ENCODE measurements at places on chromosomes 11 and 22.

GRCh38 chr11:112024178-112024772, 933 bp upstream of the DLAT start:
- no peak for DNase-seq

DNA sequence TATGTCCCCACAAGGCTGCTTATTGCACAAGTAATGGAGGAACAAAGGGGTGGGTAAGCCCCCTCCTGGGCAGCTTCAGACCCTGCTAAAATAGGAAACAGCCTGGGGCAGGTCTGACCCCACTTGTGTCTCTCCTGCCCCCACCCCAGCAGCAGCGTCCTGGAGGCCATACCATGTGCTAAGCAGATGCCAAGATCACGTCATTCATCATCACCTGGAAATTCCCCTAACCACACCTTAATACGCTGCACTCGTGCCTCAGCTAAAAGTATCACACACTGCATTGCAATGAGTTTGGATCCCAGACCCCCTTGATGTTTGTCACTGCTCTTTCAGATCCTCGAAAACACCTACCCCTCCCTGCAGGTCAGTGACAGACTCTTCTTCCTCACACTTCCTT, 27.8 kb upstream of the GGTLC2 start:
- DNase-seq: no peak

DNA sequence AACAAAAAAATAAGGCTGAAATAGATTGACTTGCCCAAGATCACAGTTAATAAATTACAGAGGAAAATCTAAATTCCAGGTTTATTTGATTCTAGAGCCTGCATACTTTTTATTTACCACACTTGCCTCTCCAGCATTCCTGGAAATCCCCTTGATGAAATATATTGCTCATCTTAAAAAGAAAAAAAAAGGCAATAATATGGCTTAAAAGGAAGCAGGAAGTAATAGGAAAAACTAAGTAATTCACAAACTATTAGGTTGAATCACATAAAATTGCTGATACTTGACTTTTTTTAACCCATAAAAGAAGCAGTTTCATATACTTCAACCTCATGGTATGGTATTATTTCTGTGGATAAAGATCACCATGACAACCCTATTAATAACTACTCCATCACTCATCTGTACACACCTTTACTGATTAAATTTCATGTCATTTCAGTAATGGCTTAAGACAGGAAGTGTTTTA, 52.9 kb downstream of the COPB1 start:
- DNase-seq: no peak

DNA sequence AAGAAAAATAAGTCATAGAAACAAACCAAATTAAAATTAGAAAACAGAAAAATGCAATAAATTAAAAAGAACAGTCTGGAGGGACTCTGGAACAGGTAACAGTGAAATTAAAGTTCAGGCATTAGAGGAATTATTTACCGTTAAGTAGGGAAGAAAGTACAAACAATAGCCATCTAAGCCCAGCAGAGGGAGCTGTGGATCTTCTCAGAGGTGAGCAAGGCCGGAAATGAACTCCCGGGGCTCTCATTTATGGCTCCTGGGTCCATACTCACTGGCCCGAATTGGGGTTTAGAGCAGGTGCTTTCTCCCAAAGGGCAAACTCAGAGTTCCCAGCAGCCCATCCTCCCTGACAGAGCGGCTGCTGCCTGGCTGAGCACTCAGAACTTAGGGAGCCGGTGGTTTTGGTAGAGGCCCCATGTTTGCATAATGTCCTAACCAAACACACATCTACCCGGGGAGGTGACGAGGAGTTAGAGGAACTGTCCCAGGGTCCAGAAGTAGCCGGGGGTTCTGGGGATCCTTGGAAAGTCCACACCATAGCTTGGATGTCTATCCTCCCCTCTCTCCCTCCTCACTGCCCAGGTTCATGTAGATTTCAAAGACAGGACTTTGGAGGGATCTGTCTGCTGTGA, 87.8 kb upstream of the VPREB1 start:
- peak; percentile 41 for DNase-seq

GRCh38 chr11:60512651-60513225, 2.5 kb upstream of the MS4A13 start:
- no peak for DNase-seq

DNA sequence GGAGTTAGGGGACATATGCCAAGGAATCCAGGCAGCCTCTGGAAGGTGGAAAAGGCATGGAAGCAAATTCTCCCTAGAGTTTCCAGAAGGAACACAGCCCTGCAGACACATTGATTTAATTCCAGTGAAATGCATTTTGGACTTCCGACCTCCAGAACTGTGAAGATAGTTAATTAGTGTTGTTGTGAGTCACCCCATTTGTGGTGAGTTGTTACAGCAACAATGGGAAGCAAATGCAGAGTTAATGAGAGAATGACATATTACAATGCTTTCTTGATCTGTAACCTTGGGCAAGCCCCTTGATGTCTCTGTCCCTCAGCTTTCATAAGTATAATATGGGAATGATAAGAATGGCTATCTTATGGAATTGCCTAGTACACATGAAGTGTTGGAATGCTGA, 178.7 kb downstream of the KIRREL3 start:
- no peak for DNase-seq

DNA sequence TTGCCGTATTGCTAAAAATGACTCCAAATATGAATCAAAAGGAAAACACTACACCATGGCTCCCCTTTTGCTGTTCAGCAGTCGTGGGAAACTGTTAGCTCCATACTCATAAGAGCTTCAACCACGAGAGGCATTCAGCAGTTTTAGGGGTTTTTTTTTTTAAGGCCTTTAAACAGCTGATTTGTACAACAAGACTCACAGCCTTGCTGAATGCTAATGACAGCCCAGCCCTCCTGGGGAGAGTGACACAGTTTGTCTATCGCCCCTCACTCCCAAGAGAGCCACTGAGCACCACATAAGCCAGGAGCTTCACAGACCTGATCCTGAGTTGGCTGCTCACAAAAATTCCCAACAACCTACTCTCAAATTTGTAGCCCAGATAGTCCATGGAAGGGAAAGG, 32.4 kb downstream of the GALNT18 start:
- no peak for DNase-seq

DNA sequence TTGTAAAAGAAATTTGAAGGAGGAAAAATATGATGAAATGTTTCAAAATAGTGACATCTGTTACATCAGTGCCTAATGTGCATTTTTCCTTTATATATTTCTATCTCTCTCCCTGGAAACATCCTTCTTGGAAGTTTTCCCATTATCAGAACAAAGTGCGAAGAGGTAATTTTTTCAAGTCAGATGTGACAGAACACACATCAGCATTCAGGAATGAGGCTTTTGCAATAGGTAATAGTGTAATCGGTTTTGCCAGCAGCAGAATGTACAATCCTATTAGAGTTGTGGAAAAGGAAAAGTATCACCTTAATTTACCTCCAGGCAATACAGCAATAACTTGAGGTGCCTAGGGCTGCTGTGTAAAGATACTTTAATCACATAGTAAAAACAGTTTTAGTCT, 275.8 kb downstream of the FAT3 start:
- DNase-seq: no peak

DNA sequence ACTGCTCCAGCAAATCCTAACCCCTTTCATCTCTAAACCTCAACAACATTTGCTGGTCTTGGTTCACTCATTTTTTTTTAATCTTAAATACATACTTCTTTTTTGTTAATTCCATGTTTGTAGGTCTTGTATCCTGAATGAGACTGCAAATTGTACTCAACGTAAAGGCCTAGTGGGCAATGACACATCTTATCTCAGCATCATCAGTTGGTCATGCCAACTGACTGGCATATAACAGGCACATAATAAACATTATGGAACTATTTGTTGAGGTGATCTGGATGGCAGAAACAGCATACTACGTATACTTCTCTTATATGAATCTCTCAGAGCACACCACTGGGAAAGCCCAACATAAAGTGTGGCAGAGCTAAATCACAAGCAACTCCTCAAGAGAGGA, 116.7 kb downstream of the RBFOX2 start:
- DNase-seq: no peak

DNA sequence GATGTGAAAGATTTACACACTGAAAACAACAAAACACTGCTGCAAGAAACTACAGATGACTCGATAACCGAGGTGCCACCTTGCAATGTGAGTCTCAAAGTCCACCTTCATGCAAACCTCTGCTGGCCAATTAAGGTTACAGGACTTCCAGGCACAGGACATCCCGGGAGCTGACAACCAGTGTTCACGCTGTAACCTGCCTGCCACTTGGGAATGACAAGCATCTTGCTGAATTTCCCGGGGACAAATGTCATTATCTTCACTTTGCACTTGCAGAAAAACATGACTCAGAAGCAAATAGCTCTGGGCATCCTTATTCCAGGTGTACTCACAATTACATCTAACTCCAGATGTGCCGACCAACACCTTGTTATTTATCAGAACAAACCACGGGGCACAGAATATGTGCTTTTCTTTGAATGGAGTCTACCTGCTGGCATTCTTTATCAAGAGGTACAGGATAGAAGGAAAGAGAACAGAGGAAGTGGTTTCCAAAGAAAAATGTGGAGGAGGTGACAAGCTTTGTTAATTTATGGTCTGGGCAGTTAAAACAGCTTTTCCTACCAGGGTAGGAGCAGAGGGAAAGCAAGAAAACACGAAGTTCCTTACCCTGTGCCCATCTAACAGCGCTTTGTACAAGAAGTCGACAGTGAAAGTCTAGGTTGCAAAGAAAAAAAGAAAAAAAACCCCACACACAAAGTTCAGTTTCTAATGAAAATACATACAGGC, 72.3 kb downstream of the SHANK2 start:
- DNase-seq: no peak

- no peak for DNase-seq
Observed at GRCh38 chr11:129528296-129528695, 152.6 kb downstream of the BARX2 start.

DNA sequence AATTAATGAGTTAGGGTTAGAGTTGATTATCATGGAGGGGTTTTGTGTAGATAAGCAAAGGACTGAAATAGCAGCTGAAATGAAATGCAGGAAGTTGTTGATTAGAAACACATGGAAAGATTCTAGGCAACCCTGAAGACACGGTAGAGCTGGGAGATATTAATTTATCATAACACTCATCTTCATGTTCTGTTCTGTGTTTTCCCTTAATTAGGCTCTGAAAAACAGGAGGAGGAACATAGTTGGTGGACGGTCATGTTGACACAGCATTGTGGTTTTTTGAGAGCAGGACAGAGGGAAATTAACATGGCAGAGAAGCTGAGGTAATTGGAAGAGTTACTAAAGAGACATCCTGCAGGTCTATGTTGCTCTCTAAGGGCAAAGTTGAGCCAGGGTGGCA, 138.8 kb upstream of the UBASH3B start:
- no peak for DNase-seq

DNA sequence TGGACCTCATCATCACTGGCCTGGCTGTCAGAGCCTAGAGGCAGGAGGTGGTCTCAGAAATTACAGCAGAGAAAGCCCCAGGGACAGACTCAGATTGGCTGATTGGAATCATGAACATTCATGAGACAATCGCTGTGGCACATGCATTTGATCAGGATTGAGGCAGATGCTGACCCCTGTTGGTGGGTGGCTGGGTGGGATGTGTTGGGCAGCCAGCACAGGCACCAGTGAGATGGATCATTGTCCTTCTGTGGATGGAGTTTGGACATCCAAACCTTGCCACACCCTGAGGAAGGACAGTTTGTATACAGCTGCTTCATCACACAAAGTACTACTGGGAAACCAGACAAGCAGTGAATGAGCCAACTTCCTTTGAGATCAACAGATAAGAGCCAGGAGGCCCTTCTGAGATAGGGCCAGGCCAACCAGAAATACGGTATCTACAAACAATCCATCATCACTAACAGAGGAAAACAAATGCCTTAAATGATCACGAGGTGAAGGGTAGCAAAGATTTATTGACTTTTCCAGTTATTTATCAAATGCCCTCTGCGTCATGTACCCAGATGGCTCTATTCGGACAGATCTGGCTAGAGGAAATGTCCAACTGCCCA, 17.3 kb downstream of the COMMD9 start:
- no peak for DNase-seq

- no peak for DNase-seq
Observed at GRCh38 chr22:47781024-47781423, 1018.6 kb downstream of the TBC1D22A start.

- no peak for DNase-seq
Observed at GRCh38 chr22:31192513-31192912, 19.6 kb upstream of the LIMK2 start.

- DNase-seq: no peak
Observed at GRCh38 chr11:11217929-11218628, 135.0 kb downstream of the CSNK2A3 start.

GRCh38 chr11:57182896-57183295, 1.1 kb downstream of the LRRC55 start:
- DNase-seq: no peak

GRCh38 chr11:72191961-72192381, at the start of gene FOLR1:
Gene FOLR1, plus strand, starts transcription at chr11:72192140. Its CDS starts 34 bp downstream, at chr11:72192174.
- no peak for DNase-seq

- no peak for DNase-seq
Observed at GRCh38 chr22:31653944-31654343, 8.1 kb downstream of the PISD start.

GRCh38 chr11:70900540-70900939, 351.8 kb downstream of the SHANK2 start:
- DNase-seq: no peak
